ENCODE measurements at places on chromosomes 12 and 14. TPM values are rescaled to one million over a fixed set of nuclear protein-coding genes. Genes with fewer than 3 reads are reported as not detected.

GRCh38 chr12:14846042-14846587 is 2.8 kb upstream of the ART4 start:
- peaks cover 42% of the 10 kb centered on the region for H3K4me1 ChIP-seq
- H3K36me3 ChIP-seq: no peaks in the 10 kb centered on the region
- no peak overlapping the region for H3K27ac ChIP-seq
- no peak overlapping the region for H3K4me3 ChIP-seq
- no peak for DNase-seq

DNA sequence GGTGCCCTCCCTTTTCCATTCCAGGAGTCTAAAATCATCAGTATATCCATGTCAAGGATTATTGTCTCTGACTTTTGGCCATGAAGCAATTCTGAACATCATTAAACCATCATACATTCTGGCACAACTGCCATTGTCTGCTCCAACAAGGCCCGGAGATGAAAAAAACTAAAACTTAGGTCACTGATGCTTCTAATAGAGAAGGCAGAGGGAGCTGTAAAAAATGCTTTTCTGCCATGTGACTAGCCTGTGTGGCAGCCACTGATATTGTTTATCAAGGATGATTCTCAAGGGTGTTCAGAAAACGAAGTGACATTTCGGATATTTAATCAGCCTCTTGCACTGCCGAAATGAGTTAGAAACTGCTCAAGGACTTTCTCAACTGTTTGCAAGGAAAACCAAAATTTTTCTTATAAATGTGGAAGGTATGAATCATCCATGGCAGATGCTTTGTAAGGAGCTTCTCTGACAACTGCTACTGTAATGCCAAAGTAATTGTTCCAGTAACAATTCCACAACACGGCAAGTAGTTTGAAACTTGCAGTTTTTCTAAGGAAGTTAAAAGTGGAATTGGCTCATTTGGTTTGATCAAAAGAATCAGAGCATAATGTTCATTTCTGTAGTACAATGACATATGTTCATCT is 1076.5 kb upstream of the FLRT2 start:
- no peak overlapping the region for H3K4me3 ChIP-seq
- H3K4me1 ChIP-seq: no peaks in the 10 kb centered on the region
- no peak overlapping the region for H3K27ac ChIP-seq
- H3K36me3 ChIP-seq: no peaks in the 10 kb centered on the region

DNA sequence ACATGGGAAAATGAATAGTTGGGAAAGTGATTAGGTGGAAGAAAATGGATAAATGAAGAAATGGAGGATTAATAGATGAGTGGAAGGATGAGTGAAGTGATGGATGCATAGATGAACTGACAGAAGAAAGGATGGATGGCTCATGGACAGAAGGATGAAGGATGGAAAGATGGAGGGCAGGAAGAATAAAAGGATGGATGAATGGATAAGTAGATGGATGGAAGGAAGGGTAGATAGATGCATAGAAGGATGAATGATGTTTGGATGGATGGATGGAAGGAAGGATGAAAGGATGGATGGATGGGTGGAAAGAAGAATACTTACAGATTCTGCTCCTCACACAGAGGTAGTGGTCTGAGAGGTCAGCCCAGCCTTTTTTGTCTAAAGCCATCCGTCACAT is 35.8 kb upstream of the CHGA start:
- DNase-seq: no peak
- no peak overlapping the region for H3K27ac ChIP-seq
- no peaks in the 10 kb centered on the region for H3K27me3 ChIP-seq
- no peak overlapping the region for H3K4me3 ChIP-seq
- H3K36me3 ChIP-seq: no peaks in the 10 kb centered on the region

MYRFL gene
- 0.09 TPM for total RNA-seq

MYH6 gene
- not detected for total RNA-seq

DNA sequence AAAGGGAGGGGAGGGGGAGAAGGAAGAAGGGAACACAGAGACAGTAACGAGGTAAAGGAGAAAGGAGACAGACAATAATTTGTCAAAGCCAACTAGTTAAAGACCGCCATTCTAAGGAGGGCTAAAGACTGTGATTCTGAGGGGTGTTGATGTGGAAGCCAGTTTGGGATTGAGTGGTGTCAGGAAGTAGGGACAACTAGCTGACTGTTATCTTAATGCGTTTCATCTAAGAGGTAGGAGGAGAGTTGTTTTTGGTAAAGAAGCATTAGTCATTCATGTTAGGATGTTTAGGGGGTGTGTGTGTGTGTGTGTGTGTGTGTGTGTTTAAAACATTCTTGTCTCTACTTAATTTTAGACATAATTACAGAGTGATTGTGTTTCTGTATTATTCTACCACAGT is 95.0 kb downstream of the INSM2 start:
- no peak overlapping the region for H3K4me3 ChIP-seq
- H3K36me3 ChIP-seq: peaks cover 34% of the 10 kb centered on the region
- H3K27ac ChIP-seq: no peak overlapping the region
- H3K27me3 ChIP-seq: no peaks in the 10 kb centered on the region

GRCh38 chr12:28498850-28499249 is 308.6 kb downstream of the CCDC91 start:
- no peak overlapping the region for H3K27ac ChIP-seq
- no peak for DNase-seq
- no peaks in the 10 kb centered on the region for H3K36me3 ChIP-seq
- no peaks in the 10 kb centered on the region for H3K4me1 ChIP-seq
- no peaks in the 10 kb centered on the region for H3K27me3 ChIP-seq
- no peak overlapping the region for H3K4me3 ChIP-seq

- no peak for DNase-seq
- H3K4me1 ChIP-seq: no peaks in the 10 kb centered on the region
- no peaks in the 10 kb centered on the region for H3K36me3 ChIP-seq
- no peak overlapping the region for H3K4me3 ChIP-seq
- no peaks in the 10 kb centered on the region for H3K27me3 ChIP-seq
Observed at GRCh38 chr14:47427629-47428028, 247.8 kb downstream of the MDGA2 start.

RPGRIP1 gene
- total RNA-seq: 0.13 TPM

- no peaks in the 10 kb centered on the region for H3K27me3 ChIP-seq
- H3K4me1 ChIP-seq: no peaks in the 10 kb centered on the region
- no peak overlapping the region for H3K4me3 ChIP-seq
- H3K36me3 ChIP-seq: no peaks in the 10 kb centered on the region
- no peak for DNase-seq
Observed at GRCh38 chr14:85461432-85462133, 68.4 kb upstream of the FLRT2 start.

- peaks cover 12% of the 10 kb centered on the region for H3K36me3 ChIP-seq
- H3K27me3 ChIP-seq: no peaks in the 10 kb centered on the region
- no peak overlapping the region for H3K27ac ChIP-seq
Observed at GRCh38 chr12:121452340-121452984, 52.5 kb downstream of the RNF34 start.

GRCh38 chr12:44521702-44522101 is 354.4 kb downstream of the NELL2 start:
- H3K27me3 ChIP-seq: no peaks in the 10 kb centered on the region
- H3K4me1 ChIP-seq: peaks cover 15% of the 10 kb centered on the region
- H3K4me3 ChIP-seq: no peak overlapping the region
- no peaks in the 10 kb centered on the region for H3K36me3 ChIP-seq
- H3K27ac ChIP-seq: no peak overlapping the region
